ENCODE measurements at places on chromosomes 16 and 17. TPM values are rescaled to one million over a fixed set of nuclear protein-coding genes. Genes with fewer than 3 reads are reported as not detected.

The TEN1 gene
- 12.6 TPM for total RNA-seq

The GAS2L2 gene
- total RNA-seq, result not detected

The CHTF8 gene
- 58.3 TPM for total RNA-seq

The FBXW10 gene
- not detected for total RNA-seq

The CSH2 gene
- total RNA-seq, result not detected

The KRTAP16-1 gene
- not detected for total RNA-seq

The IRF8 gene
- not detected for total RNA-seq

The TSNAXIP1 gene
- not detected for total RNA-seq

The NPIPB9 gene
- total RNA-seq, result not detected

The HEATR3 gene
- 13.3 TPM for total RNA-seq

The MEFV gene
- total RNA-seq, result 4.3 TPM

The HS3ST6 gene
- total RNA-seq, result not detected

The C16orf92 gene
- total RNA-seq, result not detected

The KRT32 gene
- total RNA-seq, result not detected

The KCTD13 gene
- total RNA-seq, result 5.3 TPM

The PPP1R1B gene
- total RNA-seq, result 0.48 TPM

The CRHR1 gene
- not detected for total RNA-seq

The CLCN7 gene
- total RNA-seq, result 38.6 TPM

The CLDN9 gene
- not detected for total RNA-seq

The SMIM36 gene
- total RNA-seq, result not detected

The SEZ6L2 gene
- 4.9 TPM for total RNA-seq

The NLRC5 gene
- total RNA-seq, result 15.0 TPM

The CMC2 gene
- 148 TPM for total RNA-seq

The SAMD14 gene
- 0.24 TPM for total RNA-seq

The ZFPM1 gene
- total RNA-seq, result 0.88 TPM

Measured in RPMI7951 (cell line).